ENCODE measurements at places on chromosomes 7 and 10.

- DNase-seq: no peak
Observed at GRCh38 chr10:62594093-62594520, 210.4 kb upstream of the ADO start.

DNA sequence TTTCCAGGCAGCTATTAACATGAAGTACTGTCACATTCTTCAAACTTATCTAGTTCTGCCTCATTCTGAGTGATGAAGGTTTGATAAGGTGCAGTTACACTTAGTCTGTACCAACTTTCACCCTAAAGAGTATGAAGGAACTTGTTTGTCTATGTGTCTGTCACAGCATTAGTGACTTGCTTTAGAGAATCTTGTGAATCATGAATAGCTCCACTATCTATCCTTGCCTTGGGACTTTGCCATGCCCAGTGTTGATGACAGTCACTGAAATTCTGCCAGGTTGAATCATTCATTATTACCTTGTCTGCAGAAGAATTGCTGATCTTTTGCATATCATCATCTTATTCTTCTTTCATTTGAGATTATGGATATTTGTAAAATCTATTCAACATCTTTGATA is 50.9 kb upstream of the A1CF start:
- DNase-seq: no peak

DNA sequence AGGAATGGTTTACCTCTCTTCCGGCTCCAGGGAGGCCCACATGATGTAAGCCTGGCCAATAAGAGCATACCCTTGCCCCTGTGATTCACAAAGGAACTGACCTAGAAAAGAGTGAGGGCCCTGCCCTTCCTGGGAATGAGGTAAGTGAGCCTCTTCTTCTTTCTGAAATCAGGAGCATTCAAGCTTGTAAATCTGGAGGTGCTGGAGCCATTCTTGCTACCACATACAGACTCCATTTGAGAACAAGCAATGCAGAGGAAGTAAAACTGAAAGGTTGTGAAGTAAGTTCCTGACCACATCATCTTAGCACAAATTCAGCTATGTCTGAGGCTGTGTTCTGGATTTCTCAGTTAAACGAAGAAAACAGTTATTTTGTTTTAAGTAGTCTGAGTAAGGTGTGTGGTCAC is 132.2 kb downstream of the CD36 start:
- DNase-seq: no peak

DNA sequence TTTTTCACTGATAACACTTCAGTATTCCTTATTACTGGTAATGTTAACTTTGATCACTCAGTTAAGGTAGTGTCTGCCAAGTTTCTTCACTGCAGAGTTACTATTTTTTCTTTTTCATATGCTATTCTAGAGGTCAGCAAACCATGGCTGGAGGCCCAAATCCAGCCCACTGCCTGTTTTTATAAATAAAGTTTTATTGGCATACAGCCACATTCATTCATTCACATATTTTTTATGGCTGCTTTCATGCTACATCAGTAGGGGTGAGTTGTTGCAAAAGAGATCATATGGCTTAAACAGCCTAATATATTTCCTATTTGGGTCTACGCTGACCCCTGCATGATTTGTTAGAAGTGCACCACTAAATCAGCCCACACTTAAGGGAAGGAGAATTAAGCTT is 10.9 kb downstream of the RPEL1 start:
- no peak for DNase-seq

DNA sequence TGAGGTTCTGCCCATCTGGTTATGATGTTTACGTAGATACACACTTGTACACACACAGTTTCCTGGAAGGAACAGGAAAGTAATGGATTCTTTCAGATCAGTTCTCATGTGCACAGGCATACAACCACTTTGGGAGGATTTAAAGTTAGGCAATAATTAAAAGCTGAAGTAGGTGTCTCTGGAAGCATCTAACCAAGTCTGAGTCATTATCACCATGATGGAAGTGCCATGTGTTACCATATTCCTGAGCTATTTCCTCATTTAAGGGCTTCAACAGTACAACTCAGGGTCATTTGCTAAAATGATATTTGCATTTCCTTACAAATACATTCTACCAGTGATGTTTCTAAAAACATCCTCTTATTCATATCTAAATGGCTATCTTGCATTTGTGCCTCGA is 41.4 kb upstream of the BET1 start:
- no peak for DNase-seq

DNA sequence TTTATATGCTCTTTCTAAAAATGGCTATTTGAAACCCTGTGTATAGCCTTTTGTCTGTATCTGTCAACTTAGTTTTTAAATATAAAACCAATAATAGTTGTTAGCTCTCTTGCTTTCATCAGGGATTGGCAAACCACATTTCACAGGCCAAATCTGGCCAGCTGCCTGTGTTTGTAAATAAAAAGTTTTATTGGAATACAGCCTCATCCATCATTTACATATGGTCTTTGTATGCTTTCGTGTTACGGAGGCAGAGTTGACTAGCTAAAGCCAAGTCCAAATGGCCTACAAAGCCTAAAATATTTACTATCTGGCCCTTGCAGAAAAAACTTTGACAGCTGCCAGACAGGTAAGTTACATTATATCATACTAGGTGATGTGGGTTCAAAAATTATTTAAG is 235.0 kb downstream of the BICC1 start:
- DNase-seq: no peak

GRCh38 chr10:112394475-112394875 is 20.6 kb downstream of the ACSL5 start:
- DNase-seq: no peak

GRCh38 chr10:93177511-93177910 is 103.8 kb downstream of the CYP26A1 start:
- DNase-seq: no peak

DNA sequence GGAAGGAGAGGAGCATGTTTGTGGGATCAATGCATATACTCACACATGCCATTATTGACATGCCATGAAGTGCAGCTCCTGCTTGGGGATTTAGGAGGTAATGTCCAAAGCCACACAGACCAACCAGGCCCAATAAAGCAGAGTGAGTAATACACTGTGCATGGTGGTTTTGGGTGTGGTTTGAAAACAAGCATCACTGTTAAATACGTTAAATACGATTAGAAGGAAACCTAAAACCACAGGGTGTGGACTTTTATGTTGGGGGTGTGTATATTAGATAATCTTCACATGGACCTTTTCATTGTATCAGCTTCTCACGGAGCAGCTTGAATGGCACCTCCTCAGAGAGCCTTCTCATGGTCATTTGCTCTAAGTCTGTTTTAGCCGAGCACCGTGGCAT is 10.4 kb upstream of the EIF3A start:
- no peak for DNase-seq
